Endodermal cell (in vitro differentiated cells): ENCODE measurements at places on chromosomes 6 and 20. TPM values are rescaled to one million over a fixed set of nuclear protein-coding genes. Genes with fewer than 3 reads are reported as not detected.

GRCh38 chr6:37988127-37988526, 168.6 kb downstream of the ZFAND3 start:
- DNase-seq, result no peak

DNA sequence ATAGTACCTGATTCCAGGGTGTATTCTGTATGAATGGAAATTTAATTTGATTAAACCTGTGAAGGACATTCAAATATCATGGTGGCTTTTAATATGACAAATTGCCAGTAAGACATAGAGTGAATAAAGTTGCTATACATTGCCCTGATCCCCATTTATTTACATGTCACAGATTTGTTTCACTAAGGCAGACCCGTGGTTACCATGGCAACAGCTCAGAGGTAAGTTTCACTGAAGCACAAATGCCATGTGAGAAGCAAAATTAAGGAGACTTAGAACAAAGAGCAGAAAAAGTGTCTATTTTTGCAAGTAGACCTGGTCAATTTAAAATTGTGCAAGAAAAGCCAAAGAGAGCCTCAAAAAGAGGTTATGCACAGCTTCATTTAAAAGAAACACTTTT, 63.7 kb downstream of the PXDC1 start:
- no peak for DNase-seq

- DNase-seq, result no peak
Observed at GRCh38 chr6:95576218-95576997, 927 bp upstream of the MANEA start.

- no peak for DNase-seq
Observed at GRCh38 chr20:33753763-33754162, 22.0 kb downstream of the ZNF341 start.

- DNase-seq, result no peak
Observed at GRCh38 chr6:29736563-29736962, 13.3 kb downstream of the HLA-F start.

- no peak for DNase-seq
Observed at GRCh38 chr20:57620274-57620990, at the start of gene ZBP1. Gene ZBP1, minus strand, starts transcription at chr20:57620426. Its CDS starts 131 bp downstream, at chr20:57620295.

GRCh38 chr6:34331371-34332050, 61.0 kb downstream of the NUDT3 start:
- DNase-seq, result no peak

- no peak for DNase-seq
Observed at GRCh38 chr6:111971866-111972532, 81.9 kb upstream of the CCN6 start.

DNA sequence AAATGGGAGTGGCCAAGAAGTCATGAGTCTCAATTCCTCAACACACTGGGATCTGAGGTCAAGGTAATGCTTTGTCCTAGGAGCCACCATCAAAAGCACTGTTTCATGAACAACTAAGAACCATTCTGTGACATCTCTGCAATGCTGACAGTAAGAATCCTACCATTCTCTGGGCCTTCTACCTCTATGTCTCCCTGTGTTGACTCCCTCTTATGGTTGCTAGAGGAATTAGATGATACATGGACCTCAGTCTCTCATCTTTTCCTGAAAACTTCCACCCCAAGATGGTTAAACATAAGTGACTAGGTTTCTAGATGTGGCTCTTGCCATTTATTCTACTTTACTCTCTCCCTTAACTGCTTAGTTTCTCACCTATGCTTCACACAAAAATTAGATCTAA, 9.1 kb downstream of the MTRF1L start:
- DNase-seq, result no peak

- DNase-seq, result no peak
Observed at GRCh38 chr6:29376003-29376402, 912 bp upstream of the OR12D3 start.

- no peak for DNase-seq
Observed at GRCh38 chr6:137873273-137873762, 6.3 kb downstream of the TNFAIP3 start.

GRCh38 chr6:107280791-107281190, 165.5 kb upstream of the BEND3 start:
- no peak for DNase-seq

Gene PHACTR2
- 139 to 178 TPM (median 164 TPM) in 3 replicates for total RNA-seq

Gene RNF182
- 3.6 and 4.1 TPM in 2 replicates for total RNA-seq

Gene OLIG3
- total RNA-seq, result not detected in 3 replicates

Gene SIM1
- total RNA-seq, result 0.07 to 0.25 TPM (median 0.14 TPM) in 3 replicates

Gene RBM39
- 257 to 287 TPM (median 276 TPM) in 3 replicates for total RNA-seq
